ENCODE measurements at places on chromosomes 13 and 19.

- no peak for DNase-seq
Observed at GRCh38 chr19:4327877-4328242, 10.8 kb downstream of the STAP2 start.

DNA sequence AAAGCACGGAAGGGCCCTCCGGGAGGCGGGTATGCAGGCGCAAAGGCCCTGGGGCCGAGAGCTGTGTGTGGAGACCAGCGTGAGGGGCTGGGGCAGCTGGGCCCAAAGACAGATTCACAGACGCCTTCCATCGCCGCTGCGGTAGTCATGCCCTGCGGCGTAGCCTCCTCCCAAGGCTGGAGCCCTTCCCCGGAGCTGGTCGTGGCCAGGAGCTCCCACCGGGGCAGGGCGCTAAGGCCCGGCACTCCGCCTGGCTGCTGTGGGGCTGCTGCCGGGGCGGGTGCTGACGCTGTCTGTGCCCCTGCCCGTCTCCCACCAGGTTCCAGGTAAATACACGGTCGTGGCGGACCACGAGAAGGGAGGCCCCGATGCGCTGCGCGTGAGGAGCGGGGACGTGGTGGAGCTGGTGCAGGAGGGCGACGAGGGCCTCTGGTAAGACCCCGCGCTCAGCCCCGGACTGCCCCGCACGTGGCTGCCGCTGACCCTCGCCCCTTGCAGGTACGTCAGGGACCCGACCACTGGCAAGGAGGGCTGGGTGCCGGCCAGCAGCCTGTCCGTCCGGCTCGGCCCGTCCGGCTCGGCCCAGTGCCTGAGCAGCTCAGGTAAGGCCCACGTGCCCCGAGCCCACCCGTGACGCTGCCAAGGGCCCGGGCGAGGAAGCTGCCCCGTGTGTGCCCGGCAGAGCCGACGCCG is 9.4 kb upstream of the F7 start:
- no peak for DNase-seq

- no peak for DNase-seq
Observed at GRCh38 chr19:33225458-33225926, at the start of gene SLC7A10. Gene SLC7A10 (minus strand): TSS chr19:33225850. CDS start chr19:33225703, 147 bp downstream.

DNA sequence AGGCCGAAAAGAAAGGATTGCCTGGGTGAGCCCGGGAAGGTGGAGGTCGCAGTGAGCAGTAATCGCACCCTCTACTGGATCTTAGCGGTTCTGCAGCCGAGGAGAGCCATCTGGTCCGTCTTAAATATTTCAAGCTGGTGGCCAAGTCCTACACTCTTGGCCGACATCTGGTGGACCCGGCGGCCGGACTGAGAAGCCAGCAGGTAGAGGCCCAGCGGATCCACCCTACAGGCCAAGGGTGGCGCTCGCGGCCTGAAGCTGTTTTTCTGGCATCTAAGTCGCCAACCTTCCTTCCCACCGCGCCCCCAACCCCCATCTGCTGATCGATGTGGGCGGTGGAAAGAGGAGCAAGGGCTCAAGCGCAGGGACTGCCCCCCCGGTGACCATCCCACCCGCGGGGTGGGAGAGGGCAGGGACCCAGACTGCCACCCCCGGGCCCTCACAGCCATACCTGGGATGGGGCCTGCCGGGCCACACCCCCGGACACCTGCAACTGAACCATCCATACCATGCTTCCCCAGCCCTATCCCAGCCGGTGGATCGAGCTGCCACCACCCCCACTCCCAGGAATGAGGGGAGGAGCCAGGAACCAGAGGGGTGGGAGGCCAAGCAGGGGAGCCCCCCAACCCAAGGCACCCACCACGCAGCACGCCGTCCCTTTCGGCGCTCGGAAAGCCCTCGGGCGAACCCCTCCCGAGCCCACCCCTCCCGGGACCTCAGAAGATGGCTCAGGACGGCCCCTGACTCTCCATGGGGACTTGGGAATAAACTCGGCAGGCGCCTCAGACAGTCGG is 46.3 kb upstream of the ZNF730 start:
- DNase-seq = peak; percentile 28

GRCh38 chr13:78993792-78994191 is 334.8 kb upstream of the OBI1 start:
- no peak for DNase-seq

DNA sequence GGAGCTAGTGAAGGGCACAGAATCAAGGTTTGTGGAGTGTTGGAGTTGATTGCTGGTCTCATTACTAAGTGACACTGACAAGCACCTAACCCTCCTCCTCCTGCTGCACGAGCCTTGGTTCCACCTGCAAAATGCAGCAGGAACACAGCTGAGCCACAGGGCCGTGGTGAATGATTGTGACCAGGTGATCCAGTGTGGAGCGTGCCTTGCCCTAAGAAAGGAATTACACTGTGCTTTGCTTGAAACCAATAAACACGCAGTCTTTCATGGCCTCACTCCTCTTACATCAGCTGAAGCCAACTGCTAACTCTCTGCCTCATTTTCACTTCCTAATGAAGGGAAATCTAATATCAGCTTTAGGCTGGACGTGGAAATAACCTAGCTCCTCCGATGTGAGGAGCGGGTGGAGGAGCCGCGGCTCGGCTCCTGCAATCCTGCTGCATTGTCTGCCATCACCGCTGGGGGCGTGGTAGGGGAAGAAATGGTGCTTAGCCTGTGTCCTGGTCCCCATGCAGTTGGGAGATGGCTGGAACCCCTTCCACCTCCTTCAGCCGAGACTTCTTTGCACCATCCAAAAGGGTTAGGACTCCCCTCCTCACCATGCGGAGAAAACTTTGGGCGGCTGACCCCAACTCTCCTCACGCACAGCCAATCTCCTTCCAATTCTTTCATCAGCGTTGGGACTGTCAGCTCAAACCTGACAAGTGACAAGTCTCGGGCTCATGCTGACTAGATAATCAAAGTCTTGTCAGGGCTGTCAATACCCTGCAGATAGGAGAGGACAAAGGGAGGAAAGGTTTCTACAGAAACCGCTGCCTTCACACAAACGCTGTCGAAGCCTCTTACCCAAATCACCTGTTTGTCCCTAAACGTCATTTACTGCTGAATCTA is 427.9 kb downstream of the ZNF536 start:
- peak; percentile 45 for DNase-seq

- no peak for DNase-seq
Observed at GRCh38 chr13:30257468-30258099, 49.8 kb downstream of the KATNAL1 start.

GRCh38 chr13:32256243-32256642 is 58.9 kb downstream of the ZAR1L start:
- no peak for DNase-seq

DNA sequence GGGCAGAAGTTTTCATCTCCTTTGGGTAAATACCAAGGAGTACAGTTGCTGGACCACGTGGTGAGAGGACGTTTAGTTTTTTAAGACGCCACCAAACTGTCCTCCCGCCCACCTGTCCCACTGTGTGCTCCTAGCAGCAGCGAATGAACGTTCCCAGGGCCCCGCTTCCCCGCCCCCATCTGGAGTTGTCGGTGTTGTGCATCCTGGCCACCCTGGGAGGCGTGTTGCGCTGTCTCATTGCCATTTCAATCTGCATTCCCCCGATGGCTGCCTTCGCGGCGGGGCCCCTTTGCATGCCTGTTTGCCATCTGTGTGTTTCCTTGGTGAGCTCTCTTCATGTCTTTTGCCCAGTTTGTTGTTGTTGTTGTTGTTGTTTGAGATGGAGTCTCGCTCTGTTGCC is 76.1 kb downstream of the KDM4B start:
- DNase-seq = no peak

- DNase-seq = no peak
Observed at GRCh38 chr19:51071095-51071405, 6.2 kb upstream of the KLK13 start.

DNA sequence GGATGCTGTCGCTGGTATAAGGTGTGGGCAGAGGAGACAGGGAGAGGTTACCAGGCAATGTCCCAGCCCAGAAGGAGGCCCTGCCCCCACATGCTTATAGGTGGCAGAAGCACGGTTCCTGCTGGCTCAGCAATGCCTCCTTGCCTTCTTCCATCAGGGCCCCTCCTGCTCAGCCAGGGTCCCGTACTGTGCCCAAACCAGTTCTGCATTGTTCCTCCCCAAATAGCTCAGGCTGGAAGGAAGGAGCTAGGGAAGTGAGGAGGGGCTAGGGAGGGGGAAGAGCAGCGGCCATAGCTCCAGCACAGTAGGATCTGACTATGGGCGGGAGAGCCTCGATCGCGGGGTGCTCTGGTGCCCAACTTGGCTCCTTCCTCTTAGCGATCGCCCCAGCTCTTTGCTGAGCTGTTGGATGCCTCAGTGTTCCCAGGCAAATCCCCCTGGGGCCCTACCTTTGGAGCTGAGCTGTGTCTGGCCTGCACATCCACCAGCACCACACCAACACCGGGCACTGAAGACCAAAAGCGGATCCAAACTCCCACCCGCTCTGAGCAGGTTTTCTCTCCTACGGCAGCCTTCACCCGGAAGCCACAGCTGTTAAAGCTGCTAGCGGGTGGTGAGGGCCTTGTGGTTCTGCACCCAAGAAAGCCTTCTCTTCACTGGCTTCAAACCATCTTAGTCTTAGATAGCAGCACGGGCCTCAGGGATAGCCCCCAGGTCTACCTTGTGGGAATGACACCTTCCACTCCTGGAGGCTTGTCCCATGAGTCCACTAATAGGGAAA is 32.1 kb upstream of the PEPD start:
- DNase-seq = no peak

- peak; percentile 94 for DNase-seq
Observed at GRCh38 chr19:38362076-38362945, 12.1 kb upstream of the PSMD8 start.

- DNase-seq = no peak
Observed at GRCh38 chr19:13691569-13692435, 72.5 kb upstream of the MRI1 start.

DNA sequence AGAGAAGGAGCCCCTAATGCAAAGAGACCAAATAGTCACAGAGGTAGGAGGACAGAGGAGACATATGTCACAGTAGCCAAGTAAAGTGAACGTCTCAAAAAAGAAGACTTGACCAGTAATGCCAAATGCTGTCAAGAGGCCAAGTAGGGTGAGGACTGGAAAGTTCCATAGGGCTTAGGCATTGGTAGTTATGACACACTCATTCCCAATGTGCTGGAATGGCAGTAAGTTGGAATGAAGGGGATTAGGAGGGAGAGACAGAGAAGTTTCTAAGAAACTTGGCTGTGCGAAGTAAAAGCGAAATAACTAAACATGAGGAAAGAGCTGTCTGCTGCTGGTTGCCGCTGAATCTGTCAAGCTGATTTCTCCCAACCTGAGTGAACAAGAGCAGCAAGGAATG is 14.9 kb upstream of the FRY start:
- no peak for DNase-seq

GRCh38 chr13:98843482-98843877 is 91.0 kb upstream of the SLC15A1 start:
- no peak for DNase-seq

- no peak for DNase-seq
Observed at GRCh38 chr13:44019651-44020050, 139.9 kb downstream of the LACC1 start.

- no peak for DNase-seq
Observed at GRCh38 chr13:39391761-39392160, 211.2 kb downstream of the LHFPL6 start.

DNA sequence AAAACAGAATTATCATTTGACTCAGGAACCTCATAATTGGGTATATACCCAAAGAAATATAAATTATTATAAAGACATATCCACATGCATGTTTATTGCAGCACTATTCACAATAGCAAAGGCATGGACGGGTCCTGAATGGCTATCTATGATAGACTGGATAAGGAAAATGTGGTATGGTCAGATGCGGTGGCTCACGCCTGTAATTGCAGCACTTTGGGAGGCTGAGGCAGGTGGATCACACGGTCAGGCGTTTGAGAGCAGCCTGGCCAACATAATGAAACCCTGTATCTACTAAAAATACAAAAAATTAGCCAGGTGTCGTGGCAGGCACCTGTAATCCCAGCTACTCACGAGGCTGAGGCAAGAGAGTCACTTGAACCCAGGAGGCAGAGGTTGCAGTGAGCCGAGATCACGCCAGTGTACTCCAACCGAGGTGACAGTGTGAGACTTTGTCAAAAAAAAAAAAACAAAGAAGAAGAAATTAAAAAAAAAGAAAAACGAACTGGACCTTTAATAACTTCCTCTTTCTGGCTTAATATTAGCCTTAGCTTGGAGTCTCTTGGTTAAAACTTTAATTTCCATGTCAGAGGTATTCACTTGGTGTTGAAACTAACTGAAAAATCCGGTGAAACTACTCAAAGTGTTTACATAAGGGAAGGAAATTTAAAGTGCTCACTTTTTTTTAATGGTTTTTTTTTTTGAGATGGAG is 104.4 kb downstream of the ZNF486 start:
- DNase-seq = no peak

DNA sequence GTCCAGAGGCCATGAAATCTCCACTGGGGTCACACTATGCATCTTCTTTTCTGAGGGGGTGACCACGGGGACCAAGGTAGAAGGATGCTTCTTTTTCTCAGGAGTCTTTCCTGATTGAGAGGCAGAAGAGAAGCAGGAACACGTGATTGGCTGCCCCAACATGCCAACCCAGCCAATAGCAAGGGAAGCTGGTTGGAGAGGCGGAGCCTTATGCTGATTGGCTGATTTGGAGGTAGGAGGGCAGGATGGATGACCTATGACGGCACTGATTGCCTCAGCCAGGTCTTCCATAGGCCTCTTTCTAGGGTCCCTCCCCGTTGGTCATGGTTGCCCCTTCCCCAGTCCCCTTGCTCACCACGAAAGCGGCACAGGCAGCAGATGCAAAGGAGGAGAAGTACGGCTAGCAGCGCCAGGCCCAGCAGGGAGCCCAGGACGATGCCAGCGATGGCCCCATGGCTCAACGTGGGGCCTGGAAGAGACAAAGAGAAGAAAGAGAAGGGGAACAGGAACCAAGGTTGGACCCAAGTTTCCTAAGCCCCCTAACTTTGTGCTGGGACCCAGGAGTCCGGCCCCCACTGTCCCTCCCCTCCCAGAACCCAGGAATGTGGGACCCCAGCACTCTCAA is 8.0 kb downstream of the VSIG10L start:
- DNase-seq = no peak

DNA sequence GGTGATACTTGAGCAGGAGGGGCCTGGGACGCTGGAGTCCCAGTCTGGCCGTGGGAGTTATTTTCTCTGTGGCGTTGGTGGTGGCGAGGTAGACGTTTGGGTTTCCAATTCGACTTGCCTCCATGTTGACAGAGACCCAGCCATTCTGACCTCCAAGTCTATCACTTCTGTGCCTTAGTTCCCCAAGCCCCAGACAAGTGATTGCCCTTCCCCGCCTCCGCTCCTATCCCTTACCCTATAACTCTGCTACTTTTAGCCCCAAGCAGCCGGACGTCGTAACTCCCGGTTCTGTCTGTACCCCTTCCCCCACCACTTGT is 549 bp downstream of the TIMM50 start:
- DNase-seq = no peak

GRCh38 chr13:83423381-83423780 is 458.9 kb downstream of the SLITRK1 start:
- DNase-seq = no peak

GRCh38 chr19:46728693-46729339 is 11.9 kb upstream of the PRKD2 start:
- DNase-seq = peak; percentile 86

- no peak for DNase-seq
Observed at GRCh38 chr19:7996883-7997282, 8.6 kb downstream of the ELAVL1 start.

GRCh38 chr13:29195456-29195855 is 375.3 kb downstream of the MTUS2 start:
- no peak for DNase-seq
